Cerebellar nuclear complex (tissue), 1 donor: ENCODE measurements at places on chromosomes 11 and 22.

GRCh38 chr11:19472679-19473078 is 231.9 kb upstream of the E2F8 start:
- DNase-seq = no peak

- no peak for DNase-seq
These were observed 712 bp upstream of the SLC2A11 start for GRCh38 chr22:23856721-23857605.

DNA sequence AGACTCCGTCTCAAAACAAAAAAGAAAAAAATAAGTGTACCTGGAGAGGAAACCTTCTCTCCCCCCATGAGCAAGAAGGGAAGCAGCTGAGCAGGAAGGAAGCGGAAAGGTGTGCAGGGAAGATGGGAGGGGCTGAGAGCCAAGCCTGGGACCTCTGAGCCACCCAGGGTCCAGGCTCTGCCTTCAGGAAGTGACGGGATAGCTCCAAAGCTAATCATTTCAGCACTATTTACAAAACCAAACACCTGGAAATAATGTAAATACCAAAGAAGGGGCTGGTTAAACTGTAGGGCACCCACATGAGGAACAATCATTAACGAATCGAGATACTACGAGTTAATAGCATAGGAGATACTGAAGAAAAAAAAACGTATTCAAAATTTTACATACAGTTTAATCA is 27.9 kb downstream of the ARRB1 start:
- no peak for DNase-seq

- DNase-seq = no peak
These were observed 110.6 kb downstream of the KIF18A start for GRCh38 chr11:27997344-27997743.

GRCh38 chr11:112628676-112629075 is 332.5 kb upstream of the NCAM1 start:
- no peak for DNase-seq

DNA sequence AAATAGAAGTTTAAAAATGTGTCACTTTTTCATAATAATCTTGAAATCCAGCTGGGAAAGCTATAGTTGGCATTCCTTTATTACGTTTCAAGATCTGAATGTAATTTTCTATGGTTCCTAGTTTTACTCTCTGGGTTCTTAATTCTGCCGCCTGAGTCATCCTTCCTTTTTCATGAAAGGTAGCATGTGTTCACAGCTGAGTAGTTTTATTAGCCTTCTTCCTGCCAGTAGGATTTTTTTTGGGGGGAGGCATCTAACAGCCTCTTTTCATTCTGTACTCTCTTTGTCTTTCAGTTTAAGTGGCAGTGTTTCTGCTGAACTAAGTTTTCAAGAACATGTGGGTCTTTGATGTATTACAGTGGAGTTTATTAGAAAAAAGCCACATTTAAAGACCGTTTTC is 36.5 kb downstream of the OR2AG2 start:
- no peak for DNase-seq

- no peak for DNase-seq
These were observed 157.7 kb downstream of the FAT3 start for GRCh38 chr11:92382311-92382710.
